ENCODE measurements at places on chromosomes 16 and 17. TPM values are rescaled to one million over a fixed set of nuclear protein-coding genes. Genes with fewer than 3 reads are reported as not detected.

PRMT7 gene
- 41.3 TPM for polyA plus RNA-seq

CHTF18 gene
- 23.1 TPM for polyA plus RNA-seq

TMIGD1 gene
- polyA plus RNA-seq, result not detected

RHBDL3 gene
- 1.5 TPM for polyA plus RNA-seq

HCRT gene
- polyA plus RNA-seq, result 0.33 TPM

TVP23C gene
- polyA plus RNA-seq, result 6.0 TPM

TMEM94 gene
- 47.1 TPM for polyA plus RNA-seq

GOT2 gene
- polyA plus RNA-seq, result 52.6 TPM

KCNJ2 gene
- 4.5 TPM for polyA plus RNA-seq

KRT33A gene
- not detected for polyA plus RNA-seq

SLC12A3 gene
- 0.04 TPM for polyA plus RNA-seq

GPRC5B gene
- polyA plus RNA-seq, result 81.8 TPM

TMEM220 gene
- 5.1 TPM for polyA plus RNA-seq

KRTAP3-1 gene
- polyA plus RNA-seq, result not detected

EVPLL gene
- polyA plus RNA-seq, result not detected

GRB7 gene
- 0.15 TPM for polyA plus RNA-seq

KLHL10 gene
- 0.30 TPM for polyA plus RNA-seq

UTS2R gene
- 12.9 TPM for polyA plus RNA-seq

DHX40 gene
- 27.9 TPM for polyA plus RNA-seq

TBC1D26 gene
- polyA plus RNA-seq, result 0.53 TPM

SLFN12 gene
- 4.7 TPM for polyA plus RNA-seq

AARS1 gene
- polyA plus RNA-seq, result 62.5 TPM

PYY gene
- not detected for polyA plus RNA-seq

KRT25 gene
- polyA plus RNA-seq, result not detected

PDILT gene
- polyA plus RNA-seq, result not detected

ABCA8 gene
- 28.0 TPM for polyA plus RNA-seq

PRSS36 gene
- 2.1 TPM for polyA plus RNA-seq
